ENCODE measurements at places on chromosomes 2 and 18.

DNA sequence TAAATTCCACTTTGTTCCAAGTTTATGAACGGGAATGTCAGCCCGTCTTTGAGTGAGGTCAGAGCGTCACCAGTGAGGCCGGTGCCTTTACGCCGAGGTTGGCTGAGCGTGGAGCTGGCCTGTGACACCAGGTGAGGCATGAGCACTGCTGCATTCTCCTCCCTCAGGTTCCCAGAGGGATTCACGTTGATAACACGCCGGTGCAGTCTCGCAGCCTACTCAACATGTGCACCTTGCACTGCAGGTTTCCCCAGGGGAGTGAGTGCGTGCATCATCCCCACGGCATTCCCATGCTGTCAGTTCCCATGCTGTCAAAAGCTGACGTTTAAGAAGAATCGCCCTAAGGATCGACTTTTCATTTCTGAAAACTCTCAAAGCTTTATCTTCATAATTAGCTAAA, 213.3 kb downstream of the LDLRAD4 start:
- DNase-seq = no peak

DNA sequence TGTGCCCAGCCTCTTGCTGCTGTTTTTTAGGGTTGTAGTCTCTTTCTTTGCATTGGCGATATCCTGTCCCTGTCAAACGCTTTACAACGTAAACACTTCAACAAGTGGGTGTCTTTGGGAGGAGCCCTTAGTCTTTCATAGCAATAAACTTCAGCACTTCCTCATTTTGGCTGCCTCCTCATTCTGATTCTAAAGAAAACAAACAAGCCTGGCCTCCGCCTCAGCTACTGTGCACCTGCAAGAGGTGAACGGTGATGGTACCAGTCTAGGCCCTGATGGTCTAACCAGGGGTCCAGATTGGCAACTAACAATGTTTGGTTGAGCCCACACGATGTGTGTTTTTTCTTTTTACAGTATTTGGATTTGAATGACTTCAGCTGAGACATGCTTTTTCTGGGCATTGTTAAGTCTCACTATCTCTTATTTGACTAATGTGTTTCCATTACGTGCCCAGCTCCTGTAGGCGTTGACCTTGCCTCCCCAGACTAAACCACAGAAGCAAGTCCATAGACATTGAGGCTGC, 53.2 kb upstream of the CUL3 start:
- peak; percentile 62 for DNase-seq

DNA sequence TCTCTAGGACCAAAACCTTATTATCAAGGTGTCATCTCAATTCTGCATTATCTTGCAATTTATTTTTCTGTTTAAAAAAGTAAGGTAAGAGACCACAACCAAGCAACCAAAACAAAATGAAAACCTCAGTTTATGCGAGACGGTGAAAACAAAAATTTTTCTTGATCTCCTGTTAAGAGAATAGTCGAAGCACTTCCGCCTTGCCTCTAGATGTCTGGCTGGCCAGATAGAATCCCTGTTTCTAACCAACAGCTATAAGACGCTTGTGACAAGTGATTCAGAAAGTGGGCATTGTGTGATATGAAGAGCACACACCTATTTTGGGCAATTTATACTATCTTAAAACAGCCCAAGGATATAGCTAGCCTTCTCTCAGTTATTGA, 51.2 kb downstream of the MGAT5 start:
- DNase-seq = no peak

DNA sequence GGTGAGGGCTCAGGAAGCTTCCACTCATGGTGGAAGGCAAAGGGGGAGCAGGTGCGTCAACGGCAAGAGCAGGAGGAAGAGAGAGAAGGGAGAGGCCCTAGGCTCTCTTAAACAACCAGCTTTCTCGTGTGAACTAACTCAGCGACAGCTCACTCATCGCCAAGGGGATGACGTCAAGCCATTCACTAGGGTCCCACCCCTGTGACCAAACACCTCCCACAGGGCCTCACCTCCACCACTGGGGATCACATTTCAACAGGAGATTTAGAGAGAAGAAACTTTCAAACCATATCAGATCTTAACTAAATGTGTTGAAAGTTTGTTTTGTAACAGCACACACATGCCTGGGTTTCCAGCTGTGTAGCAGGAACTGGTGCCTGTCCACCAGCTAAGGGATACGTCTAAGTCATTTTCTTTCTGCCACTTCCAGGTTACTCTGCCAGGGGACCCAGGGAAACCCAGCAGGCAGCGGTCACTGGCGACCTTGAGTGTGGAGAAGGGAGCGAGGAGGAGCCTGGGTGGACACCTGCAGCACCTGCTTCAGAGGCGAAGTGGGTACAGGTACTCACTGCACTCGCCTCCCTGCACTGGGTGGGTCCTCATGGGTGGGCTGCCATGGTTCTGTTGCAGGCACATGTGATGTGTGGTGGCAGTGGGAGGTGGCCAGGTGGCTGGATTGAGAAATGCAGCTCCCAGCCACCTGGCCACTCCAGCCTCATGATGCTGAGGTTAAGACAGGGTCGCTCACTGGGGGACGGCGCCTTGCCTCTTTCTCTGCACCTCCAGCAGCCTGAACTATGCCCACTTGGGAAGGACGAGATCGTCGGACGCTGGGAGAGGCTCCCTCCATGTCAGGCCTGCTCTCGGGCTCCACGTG, 8.4 kb upstream of the GPC1 start:
- no peak for DNase-seq

DNA sequence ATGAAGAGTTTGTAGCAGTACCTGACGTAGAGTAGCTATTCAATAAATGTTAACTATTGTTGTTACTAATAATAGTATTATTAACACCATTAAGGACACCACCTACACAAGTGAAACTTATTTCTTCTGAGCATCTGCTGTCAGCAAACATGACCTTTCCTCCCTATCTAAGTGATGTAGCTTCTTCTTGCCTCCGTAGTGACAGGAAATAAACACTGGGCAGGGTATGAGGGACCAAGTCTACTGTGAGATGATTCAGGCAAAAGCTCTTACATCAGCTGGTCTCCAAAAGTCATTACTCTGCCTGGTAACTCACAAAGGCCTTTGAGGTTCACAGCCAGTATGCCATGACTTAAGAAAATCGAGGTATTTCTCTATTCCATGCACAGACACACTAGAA, 750.5 kb downstream of the CPS1 start:
- DNase-seq = no peak

Measured in suppressor macrophage treated with lipopolysaccharide for 1 hour (primary cell).